ENCODE measurements at places on chromosomes 5 and 9. TPM values are rescaled to one million over a fixed set of nuclear protein-coding genes. Genes with fewer than 3 reads are reported as not detected.

- no peaks in the 10 kb centered on the region for H3K27me3 ChIP-seq
- no peak overlapping the region for H3K4me3 ChIP-seq
- no peaks in the 10 kb centered on the region for H3K36me3 ChIP-seq
- no peak for DNase-seq
Observed at GRCh38 chr5:26553079-26553478, 485.3 kb downstream of the CDH9 start.

GRCh38 chr5:146345578-146346366 lies 7.1 kb downstream of the POU4F3 start:
- H3K4me1 ChIP-seq = no peaks in the 10 kb centered on the region
- H3K27me3 ChIP-seq = peaks cover 69% of the 10 kb centered on the region
- H3K36me3 ChIP-seq = no peaks in the 10 kb centered on the region

DNA sequence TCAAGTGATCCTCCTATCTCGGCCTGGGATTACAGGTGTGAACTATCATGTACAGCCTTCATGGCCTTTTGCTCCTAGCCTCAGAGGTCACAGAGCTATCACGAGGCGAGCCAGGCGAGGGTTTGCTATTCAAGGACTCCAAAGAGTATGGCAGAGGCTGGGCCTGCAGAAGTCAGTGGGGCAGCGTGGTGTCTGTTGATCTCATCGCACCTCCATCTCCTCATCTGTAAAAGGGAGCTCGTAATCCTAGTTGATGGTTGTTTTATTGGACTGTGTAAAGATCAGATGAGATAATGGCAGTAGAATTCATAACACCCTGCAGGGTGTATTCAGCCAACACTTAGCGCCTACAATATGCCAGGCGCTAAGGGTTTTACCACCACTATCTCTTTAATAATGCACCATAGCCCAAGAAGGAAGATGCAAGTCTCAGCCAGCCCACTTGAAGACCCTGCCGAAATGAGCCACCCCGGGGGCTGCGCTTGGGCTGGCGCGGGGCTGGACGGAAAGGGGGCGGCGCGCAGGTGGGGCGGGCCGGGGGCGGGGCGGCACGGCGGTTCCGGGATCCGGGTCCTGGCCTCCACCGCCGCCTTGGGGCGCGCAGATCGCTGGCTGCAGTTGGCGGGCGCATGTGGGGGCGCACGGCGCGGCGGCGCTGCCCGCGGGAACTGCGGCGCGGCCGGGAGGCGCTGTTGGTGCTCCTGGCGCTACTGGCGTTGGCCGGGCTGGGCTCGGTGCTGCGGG lies at the start of gene GALNT12:
GALNT12 (plus strand) TSS at position 601 of the 744 bp plus-strand sequence; CDS start at position 630, 29 bp downstream.
- no peak for DNase-seq
- peaks cover 30% of the 10 kb centered on the region for H3K27me3 ChIP-seq
- peaks cover 19% of the 10 kb centered on the region for H3K4me1 ChIP-seq
- no peak within 1 kb of the TSS for H3K27ac ChIP-seq
- H3K36me3 ChIP-seq = no peaks in the 10 kb centered on the region
- peak within 1 kb of the TSS; percentile 71 for H3K4me3 ChIP-seq

- no peak overlapping the region for H3K27ac ChIP-seq
- no peaks in the 10 kb centered on the region for H3K27me3 ChIP-seq
- no peak overlapping the region for H3K4me3 ChIP-seq
- DNase-seq = peak; percentile 14
- no peaks in the 10 kb centered on the region for H3K4me1 ChIP-seq
- H3K36me3 ChIP-seq = no peaks in the 10 kb centered on the region
Observed at GRCh38 chr5:174101195-174101730, 55.8 kb downstream of the NSG2 start.

- peak; percentile 79 for DNase-seq
- peak overlapping the region; percentile 47 for H3K4me3 ChIP-seq
- H3K27me3 ChIP-seq = peaks cover 74% of the 10 kb centered on the region
Observed at GRCh38 chr5:181053488-181054121, 13.5 kb downstream of the BTNL9 start.

- H3K36me3 ChIP-seq = no peaks in the 10 kb centered on the region
- no peak overlapping the region for H3K27ac ChIP-seq
- H3K27me3 ChIP-seq = peaks cover 3% of the 10 kb centered on the region
- DNase-seq = peak; percentile 9
- no peaks in the 10 kb centered on the region for H3K4me1 ChIP-seq
- H3K4me3 ChIP-seq = no peak overlapping the region
Observed at GRCh38 chr5:108481355-108481931, 99.5 kb upstream of the FBXL17 start.

DNA sequence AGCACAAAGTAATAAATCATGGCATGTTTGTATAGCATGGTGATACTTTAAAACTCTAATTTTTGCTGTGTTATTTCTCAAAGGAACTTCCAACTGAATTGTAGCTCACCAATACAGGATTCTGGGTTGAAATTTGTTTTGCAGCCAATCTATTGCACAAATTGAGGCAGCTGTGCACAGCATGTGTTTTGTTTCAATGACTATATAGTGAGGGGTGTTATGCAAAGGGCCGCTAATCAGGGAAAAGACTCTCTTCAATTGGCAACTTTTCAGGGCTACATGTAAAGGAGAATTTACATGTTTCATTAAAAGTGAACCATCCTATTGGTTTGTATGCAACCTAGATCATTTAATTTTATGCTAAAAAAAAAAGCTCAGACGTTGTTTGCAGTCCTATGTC lies 44.6 kb downstream of the PLPPR1 start:
- no peaks in the 10 kb centered on the region for H3K36me3 ChIP-seq
- no peaks in the 10 kb centered on the region for H3K4me1 ChIP-seq
- DNase-seq = no peak
- no peaks in the 10 kb centered on the region for H3K27me3 ChIP-seq

GRCh38 chr9:129245276-129245675 lies 67.2 kb upstream of the IER5L start:
- no peak overlapping the region for H3K27ac ChIP-seq
- peaks cover 9% of the 10 kb centered on the region for H3K4me1 ChIP-seq
- H3K36me3 ChIP-seq = no peaks in the 10 kb centered on the region
- H3K4me3 ChIP-seq = no peak overlapping the region
- DNase-seq = peak; percentile 90

GRCh38 chr9:123265833-123266232 lies 2.6 kb downstream of the STRBP start:
- no peaks in the 10 kb centered on the region for H3K4me1 ChIP-seq
- H3K36me3 ChIP-seq = no peaks in the 10 kb centered on the region
- H3K4me3 ChIP-seq = no peak overlapping the region
- H3K27ac ChIP-seq = no peak overlapping the region
- DNase-seq = peak; percentile 80

GRCh38 chr5:170416526-170416925 lies 27.4 kb upstream of the KCNMB1 start:
- DNase-seq = no peak
- peaks cover 8% of the 10 kb centered on the region for H3K27me3 ChIP-seq
- H3K4me1 ChIP-seq = no peaks in the 10 kb centered on the region

- H3K27ac ChIP-seq = peak overlapping the region; percentile 65
- DNase-seq = peak; percentile 98
- H3K4me1 ChIP-seq = peaks cover 13% of the 10 kb centered on the region
Observed at GRCh38 chr9:128689820-128690683, 1.0 kb downstream of the SET start.

DNA sequence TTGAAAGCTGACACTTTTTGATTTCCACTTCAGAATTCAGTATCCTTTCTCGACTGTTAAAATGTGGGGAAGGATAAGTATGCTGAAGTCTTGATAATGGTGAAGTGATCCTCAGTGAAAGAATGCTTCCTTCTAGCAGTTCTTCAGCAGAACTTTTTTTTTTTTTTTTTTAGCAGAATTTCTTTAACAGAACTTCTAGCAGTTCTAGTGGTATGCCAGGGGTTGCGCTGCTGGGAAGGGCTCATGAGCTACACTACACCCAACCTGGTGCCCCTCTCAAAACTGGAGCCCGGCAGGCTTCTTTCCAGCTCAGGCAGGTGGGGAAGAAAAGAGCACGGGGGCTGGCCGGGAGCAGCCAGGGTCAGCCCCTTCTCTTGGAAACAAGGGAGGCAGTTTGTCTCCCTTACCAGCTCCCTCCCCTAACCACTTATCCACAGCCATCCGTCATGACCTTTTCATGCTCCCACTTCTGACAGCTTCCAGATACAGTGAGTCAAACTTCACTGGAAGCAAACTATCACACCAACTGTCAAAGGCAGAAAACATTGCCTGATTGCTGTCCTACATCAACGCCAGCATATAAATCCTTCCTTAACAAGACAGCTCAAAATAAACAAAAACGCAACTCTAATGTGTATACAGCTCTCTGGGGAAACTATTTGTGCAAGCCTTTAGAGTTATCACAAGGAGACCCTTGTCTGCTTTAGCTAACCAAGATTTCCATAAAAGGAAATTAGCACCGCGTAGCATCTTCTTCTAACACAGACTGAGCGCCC lies 211.5 kb downstream of the GAPVD1 start:
- peak overlapping the region; percentile 69 for H3K27ac ChIP-seq
- H3K36me3 ChIP-seq = peaks cover 9% of the 10 kb centered on the region
- peaks cover 29% of the 10 kb centered on the region for H3K4me1 ChIP-seq
- no peak for DNase-seq
- peak overlapping the region; percentile 46 for H3K4me3 ChIP-seq
- H3K27me3 ChIP-seq = no peaks in the 10 kb centered on the region

DNA sequence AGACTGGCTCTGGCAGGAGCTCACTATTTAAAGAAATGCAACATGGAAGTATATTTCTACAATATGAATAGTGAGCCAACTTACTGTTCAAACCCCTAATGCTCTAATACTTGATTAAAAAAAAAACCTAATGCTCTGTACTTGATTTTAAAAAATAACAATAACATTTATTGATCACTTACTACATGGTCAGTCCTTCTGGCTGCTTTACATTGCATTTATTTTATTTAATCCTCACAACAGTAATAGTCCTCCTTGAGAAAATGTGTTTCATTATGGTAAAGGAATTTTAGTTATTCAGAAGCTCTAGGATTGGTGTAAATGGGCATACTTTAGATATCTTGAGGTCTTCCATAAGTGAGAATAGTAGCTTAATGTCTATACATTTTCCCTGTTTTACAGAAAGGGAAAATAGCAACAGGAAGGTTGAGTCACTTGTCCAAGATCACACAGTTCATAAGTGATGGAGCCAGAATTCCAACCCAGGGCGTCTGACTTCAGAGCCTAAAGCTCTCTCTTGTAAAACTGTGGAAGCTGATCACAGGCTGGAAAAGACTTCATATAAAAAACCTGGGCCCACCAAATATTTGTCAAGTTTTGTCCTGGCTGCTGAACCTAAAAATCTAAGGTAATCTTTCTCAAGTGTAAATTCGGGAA lies 1.0 kb downstream of the STARD4 start:
- H3K27ac ChIP-seq = peak overlapping the region; percentile 88
- H3K4me3 ChIP-seq = peak overlapping the region; percentile 97
- peaks cover 15% of the 10 kb centered on the region for H3K4me1 ChIP-seq
- no peaks in the 10 kb centered on the region for H3K27me3 ChIP-seq

DNA sequence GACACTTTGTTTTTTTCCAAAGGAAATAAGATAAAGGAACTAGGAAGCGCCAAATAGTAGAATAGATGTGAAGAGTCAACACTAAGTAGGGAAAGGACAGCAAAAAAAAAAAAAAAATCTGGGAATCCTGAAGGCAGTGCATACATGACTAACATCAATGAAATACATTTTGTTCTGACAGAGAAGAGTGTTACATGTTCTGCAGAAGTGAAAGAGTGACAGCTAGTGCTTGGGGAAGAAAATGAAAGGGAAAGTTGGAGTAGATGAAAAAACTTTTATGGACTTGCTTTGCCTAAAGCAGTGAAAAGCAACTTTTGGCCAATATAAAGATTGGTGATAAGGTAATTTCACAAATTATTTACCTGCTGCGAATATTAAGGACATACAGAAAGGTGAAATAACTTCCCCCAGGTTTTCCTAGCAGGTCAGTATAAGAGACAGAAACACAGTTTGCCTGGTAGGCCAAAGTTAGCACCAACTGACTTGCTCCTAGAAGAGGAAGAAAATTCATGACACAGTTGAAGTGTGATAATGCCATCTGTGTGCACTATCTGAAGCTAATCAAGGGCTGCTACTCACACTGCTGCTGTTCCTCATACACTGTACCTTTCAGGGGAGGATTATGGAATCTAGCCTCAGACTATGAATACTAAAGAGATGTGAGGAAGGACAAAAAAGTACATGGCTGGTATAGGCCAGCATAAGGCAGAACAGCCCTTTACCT lies 38.6 kb downstream of the RANBP6 start:
- H3K4me3 ChIP-seq = no peak overlapping the region
- no peak for DNase-seq
- no peaks in the 10 kb centered on the region for H3K27me3 ChIP-seq
- peaks cover 3% of the 10 kb centered on the region for H3K4me1 ChIP-seq
- peaks cover 3% of the 10 kb centered on the region for H3K36me3 ChIP-seq

Gene SAXO1
- total RNA-seq = under 0.01 TPM

Gene PKD2L2
- under 0.01 TPM for total RNA-seq

Gene CCDC112
- 4.7 TPM for total RNA-seq

Gene SPINK13
- total RNA-seq = not detected

Gene PLCXD3
- not detected for total RNA-seq

Gene KCNIP1
- not detected for total RNA-seq

Gene MEF2C
- 9.4 TPM for total RNA-seq

Gene IL33
- total RNA-seq = under 0.01 TPM

Gene TYRP1
- 0.36 TPM for total RNA-seq

Gene NR4A3
- 0.36 TPM for total RNA-seq

Gene SLC25A25
- 13.4 TPM for total RNA-seq

Gene ANXA2R
- 3.5 TPM for total RNA-seq

Gene CHSY3
- total RNA-seq = 12.4 TPM

Data from osteoblast (primary cell).